Jurkat, Clone E6-1 (cell line): ENCODE measurements at places on chromosomes 4 and X.

- DNase-seq: no peak
Observed at GRCh38 chrX:9072281-9072680, 38.4 kb upstream of the FAM9B start.

DNA sequence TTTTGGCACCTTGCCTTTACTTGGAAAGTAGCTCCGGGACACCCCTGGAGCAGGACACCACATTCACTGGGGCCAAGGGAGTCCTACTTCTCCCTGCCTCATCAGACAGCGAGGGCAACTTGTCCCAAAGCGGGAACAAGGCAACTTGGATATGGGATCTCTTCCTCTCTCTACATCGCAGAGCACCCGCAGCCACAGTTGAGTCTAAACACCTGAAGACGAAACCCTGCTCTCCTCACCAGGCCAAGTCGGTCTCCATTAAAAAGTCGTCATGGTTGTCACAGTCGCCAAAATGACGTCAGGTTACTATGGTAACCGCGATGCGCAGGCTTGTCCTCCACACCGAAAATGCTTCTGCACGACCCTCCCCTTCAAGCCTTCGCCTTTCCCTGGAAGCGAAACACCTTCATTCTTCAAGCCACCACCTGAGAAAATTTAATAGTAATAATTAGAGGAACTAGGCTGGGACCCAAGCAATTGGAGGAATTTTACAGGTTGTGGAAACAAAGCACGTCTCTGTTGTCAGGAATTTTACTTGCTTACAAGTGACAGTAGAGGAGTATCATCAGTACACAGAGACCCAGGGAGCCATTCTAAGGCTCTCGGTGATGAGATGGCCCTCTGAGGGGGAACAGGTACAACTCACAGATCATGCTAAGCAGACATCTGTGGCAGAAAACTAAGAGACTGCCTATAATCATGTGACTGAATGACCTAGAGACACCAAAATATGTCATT is 30.5 kb upstream of the TCEAL4 start:
- peak; percentile 76 for DNase-seq

GRCh38 chr4:112516066-112516470 is at the start of gene NEUROG2:
Gene NEUROG2, minus strand, starts transcription at chr4:112516180. Its CDS starts 705 bp downstream, at chr4:112515475.
- DNase-seq: no peak

DNA sequence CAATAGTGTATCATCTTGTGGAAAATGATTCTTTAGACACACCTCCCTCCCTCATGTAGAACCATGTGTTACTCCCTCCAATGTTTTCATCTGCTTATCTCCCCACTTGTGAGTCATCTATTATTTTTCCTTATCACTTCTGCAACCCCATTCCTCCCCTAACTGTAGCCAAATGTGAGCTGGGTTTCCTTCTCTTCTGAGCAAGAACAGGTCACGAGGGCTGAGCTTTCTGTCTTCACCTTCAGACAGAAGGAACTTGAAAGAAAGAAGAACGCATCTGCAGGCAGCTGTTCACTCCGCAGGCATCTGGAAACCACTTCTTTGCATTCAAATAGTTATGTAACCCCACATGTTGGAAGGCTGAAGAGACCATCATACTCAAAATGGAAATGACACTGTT is 1.8 kb downstream of the PPP1R2C start:
- no peak for DNase-seq

DNA sequence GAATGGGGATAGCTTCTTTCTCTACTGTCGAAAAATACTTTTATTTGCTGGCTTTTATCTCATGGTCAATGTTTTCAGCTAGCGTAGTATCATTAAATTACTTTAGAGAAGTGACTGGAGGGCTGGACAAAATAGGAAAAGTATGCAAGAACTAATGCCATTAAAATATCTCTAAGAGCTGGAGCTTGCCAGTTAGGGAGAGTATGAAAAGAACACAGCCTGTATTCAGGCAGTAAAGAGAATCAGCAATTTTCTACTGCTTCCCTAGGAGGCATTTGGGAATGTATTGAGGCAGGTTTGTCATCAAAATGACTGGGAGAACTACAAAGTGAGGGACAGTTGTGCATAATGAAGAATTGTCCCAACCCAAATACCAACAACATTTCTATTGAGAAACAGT is 43.0 kb upstream of the FTHL17 start:
- DNase-seq: no peak

DNA sequence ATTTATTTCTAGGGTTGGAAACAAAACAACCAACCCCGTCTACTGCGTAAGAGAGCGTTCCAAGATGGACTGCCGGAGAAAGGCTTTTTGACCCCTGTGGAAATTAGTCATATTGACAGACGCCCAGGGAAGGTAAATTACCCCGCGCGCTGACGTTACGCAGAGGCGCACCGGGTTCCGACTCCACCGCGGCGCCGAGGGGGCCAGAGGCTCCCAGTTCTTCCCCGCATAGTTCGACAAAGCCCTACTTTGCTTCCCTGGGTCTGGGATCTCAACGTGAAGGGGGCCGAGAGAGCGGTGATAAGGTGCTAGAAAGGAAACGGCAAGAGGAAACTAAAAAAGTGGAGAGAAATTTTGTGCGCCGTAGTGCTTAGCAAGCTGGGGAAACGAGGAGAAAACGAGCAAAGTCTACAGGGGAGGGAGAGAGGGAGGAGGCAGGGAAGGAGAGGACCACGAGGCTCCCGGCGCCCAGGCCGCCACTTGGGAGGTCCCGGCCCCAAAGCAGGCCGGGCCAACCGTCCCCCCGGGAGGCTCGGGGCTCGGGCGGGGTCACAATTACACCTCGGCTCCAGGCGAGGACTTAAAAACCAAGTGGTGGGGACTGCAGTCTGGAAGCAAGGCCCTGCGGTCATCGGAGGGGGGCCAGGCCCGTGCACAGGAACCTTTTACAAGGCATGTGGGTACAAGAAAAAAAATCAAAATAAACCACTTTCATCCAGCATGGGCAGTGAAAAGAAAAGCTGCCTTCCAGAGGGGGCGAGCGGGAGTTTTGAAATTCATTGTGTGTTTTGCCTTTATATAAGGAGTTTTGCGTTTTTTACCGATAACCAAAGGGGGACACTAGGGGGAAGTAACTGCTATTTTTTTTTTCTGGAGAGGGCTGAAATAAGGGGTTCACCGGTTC is 13.2 kb downstream of the HAND2 start:
- no peak for DNase-seq

GRCh38 chr4:24434241-24434640 is 150.1 kb downstream of the DHX15 start:
- DNase-seq: no peak

DNA sequence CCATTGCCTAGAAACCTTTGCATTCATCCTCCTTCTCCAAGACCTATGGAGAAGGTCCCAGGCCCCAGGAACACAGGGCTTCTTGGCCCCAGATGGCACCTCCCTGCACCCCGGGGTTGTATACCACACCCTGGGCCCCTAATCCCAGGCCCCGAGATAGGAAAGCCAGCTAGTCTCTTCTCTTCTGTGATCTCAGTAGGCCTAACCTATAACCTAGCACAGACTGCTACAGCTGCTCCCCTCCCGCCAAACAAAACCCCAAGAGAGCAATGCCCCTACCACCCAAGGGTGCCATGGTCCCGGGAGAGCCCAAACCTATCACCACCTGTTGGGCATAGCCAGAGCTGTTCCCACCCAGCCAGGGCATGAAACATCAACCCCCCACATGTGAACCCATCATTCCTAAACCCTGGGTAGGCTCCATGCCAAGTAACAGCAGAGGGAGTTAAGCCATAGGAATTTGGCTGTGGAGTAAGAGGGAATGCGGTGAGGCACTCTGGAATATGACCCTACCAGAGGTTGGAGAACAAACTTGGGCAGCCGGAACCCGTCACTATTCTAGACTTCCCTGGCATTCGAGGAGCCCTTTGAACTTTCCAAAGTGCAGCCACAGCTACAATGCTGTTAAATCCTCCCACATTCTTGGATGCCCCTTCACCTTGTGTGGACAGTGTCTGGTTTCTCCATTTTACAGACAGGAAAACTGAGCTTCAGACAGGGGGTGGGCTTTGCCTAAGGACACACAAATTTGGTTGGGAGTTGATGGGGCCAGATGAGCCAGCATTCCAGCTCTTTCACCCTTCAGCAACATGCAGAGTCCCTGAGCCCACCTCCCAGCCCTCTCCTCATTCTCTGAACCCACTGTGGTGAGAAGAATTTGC is 10.9 kb upstream of the SASH3 start:
- no peak for DNase-seq

DNA sequence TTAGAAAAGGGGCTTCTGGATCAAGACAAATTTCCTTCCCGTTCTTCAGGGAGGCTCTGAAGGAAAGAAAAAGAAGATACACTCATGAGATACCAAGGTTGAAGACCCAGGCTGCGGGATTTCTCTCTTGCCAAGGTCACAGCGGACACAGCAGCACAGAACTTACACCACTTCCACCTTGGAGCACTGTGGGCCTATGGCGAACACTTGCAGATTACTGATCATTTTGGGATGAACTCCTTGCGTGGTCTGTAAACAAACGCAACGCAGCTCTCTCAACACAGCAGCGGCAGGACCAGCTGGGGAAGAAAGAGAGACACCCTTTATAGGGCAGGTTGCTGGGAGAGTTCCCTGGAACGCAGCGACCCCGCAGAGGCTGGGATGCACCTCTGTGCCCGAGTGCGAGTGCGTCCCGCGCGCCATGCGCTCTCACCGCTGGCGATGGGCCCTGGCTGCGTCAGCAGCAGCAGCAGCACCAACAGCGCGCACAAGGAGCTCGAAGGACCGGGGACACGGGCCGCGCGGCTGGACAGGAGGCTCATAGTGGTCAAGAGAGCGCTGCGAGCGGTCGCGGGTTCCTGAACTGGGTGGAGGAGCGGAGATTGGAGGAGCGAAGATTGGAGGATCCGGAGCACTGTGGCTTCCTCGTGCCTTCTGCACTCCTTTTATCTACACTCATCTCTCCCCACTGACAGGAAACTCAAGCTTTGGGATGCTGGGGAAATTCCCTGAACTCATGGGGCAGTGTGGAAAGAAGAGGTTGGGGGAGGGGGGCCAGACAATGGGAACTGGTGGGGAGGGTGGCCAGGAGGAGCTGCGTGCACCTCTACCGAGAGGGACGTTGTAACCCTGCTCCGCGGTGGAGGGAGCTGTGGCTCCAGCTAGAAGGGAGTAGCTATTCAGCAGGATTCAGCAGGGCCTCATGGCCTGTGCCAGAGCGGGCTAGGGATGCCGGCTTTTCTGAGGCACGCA is at the start of gene CXCL5:
Gene CXCL5, minus strand, starts transcription at position 638 of the 972 bp plus-strand sequence. Its CDS starts 96 bp downstream, at position 542.
- no peak for DNase-seq

- no peak for DNase-seq
Observed at GRCh38 chr4:8439914-8440491, 520 bp downstream of the ACOX3 start.

DNA sequence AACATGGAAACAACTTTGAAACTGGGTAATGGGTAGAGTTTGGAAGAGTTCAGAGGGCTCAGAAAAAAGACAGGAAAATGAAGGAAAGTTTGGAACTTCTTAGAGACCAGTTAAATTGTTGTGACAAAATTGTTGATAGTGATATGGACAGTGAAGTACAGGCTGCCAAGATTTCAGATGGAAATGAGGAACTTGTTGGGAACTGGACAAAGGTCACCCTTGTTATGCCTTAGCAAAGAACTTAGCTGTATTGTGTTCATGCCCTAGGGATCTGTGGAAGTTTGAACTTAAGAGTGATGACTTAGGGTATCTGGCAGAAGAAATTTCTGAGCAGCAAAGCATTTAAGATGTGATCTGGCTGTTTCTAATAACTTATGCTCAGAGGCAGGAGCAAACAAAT is 5.1 kb upstream of the ARL13A start:
- no peak for DNase-seq

DNA sequence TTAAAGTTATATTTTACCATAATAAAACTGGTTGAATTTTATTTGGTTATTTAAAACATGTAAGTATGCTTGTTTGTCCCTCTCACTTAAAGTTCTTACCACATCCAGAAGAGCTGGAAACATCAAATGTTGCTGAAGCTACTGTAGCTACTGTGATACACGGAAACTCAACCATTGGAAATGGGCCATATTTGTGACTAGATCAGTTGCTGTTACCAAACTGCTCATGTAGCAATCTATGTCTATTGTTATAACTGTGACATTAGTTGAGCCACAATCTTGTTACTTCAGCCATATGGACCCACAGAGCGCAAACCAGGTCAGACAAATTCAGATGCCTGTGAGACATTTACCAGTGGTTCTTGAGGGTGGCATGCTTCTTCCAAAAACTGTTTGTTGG is 41.6 kb downstream of the NDNF start:
- no peak for DNase-seq

DNA sequence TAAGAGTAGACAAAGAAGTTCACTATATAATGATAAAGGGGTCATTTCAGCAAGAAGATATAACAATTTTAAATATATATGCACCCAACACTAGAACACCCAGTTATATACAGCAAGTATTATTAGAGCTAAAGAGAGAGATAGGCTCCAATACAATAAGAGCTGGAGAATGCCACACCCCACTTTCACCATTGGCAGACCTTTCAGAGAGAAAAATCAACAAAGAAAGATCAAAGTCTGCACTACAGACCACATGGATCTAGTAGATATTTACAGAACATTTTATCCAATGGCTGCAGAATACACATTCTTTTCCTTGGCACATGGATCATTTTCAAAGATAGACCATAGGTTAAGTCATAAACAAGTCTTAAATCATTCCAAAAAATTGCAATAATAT is 479.7 kb upstream of the DIAPH2 start:
- DNase-seq: no peak

DNA sequence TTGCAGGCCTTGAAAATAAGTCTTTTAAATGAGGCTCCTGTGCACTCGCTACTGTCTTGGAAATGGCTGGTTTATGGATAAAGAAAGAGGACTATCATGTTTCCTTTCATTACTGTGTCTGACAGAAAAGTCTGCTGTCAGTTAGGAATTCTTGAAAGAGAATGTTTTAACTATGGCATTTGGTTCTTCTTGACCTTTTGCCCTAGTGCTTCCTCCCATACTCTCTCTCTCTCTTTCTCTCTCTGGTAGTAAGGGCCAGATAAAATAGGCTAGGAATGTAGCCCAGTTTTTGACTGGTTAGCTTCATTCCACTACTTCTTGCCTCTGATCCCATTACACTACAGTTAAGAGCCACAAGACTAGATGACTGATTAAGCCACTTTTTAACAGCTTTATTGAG is 29.8 kb downstream of the YY2 start:
- DNase-seq: no peak

GRCh38 chr4:85681221-85681657 is 206.3 kb downstream of the ARHGAP24 start:
- no peak for DNase-seq

DNA sequence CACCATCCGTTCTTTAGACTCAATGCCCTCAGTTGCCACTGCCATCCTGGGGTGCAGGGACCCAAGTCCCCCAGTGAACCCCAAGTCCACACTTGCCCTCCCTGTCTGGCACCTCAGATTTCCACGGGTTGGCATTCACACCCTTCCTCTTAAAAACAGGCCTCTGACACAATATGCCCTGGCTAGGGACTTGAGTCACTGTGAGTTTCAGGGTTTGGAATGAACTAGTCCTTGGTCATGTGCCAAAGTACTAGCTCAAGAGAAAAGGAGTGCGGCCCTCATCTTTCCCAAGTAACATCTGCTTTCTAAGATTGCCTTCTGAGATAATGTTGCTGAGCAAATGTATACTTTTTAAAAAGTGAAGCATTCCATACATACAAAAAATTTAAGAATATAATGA is 134.0 kb downstream of the MID1 start:
- DNase-seq: no peak

- no peak for DNase-seq
Observed at GRCh38 chrX:150694738-150695410, 1.7 kb downstream of the MTMR1 start.

GRCh38 chrX:84634201-84634782 is 132.0 kb upstream of the HDX start:
- DNase-seq: no peak

- no peak for DNase-seq
Observed at GRCh38 chr4:3227878-3228675, 20.9 kb upstream of the MSANTD1 start.

GRCh38 chr4:167034983-167035382 is 199.3 kb downstream of the SPOCK3 start:
- DNase-seq: no peak
